Stromal cell of bone marrow (primary cell): ENCODE measurements at places on chromosomes 6 and 20.

GRCh38 chr20:11807054-11808048, 110.3 kb upstream of the BTBD3 start:
- peak; percentile 80 for DNase-seq

GRCh38 chr6:125924169-125924568, 32.4 kb upstream of the HINT3 start:
- DNase-seq: no peak

- DNase-seq: peak; percentile 76
Measured at GRCh38 chr20:4951299-4951698, 50.0 kb downstream of the SLC23A2 start.

DNA sequence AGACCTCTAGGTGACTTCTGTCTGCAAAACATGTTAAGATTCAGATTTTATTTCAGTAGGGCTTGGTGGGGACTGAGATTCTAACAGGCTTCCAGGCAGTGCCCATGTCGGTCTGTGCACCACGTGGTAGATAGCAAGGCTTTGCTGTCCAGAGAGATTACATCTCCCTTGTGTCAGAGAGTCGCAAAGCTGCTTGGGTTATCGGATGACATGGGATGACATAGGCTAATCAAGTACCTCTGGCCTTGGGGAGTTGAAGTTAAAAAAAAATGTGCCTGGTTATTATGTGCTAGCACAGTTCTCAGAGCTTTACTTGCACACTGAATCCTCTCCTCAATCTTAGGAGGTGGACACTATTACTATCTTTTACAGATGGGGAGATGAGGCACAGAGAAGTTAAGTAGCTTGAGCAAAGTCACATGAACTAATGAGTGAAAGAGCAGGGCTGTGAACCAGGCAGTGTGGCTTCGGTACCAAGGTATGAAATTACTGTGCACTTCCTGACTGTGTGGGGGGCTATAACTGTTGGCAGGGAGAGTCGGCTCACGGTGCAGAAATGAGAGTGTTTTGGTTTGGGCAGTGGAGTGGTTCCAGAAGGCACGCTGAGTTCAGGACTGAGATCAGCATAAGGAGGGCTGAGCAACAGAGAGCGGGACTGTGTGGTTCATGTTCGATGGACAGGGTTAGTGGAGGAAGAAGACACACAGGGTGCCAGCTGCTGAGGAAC, 41.1 kb downstream of the FARS2 start:
- DNase-seq: no peak

GRCh38 chr6:95768539-95768938, 191.2 kb downstream of the MANEA start:
- DNase-seq: no peak

DNA sequence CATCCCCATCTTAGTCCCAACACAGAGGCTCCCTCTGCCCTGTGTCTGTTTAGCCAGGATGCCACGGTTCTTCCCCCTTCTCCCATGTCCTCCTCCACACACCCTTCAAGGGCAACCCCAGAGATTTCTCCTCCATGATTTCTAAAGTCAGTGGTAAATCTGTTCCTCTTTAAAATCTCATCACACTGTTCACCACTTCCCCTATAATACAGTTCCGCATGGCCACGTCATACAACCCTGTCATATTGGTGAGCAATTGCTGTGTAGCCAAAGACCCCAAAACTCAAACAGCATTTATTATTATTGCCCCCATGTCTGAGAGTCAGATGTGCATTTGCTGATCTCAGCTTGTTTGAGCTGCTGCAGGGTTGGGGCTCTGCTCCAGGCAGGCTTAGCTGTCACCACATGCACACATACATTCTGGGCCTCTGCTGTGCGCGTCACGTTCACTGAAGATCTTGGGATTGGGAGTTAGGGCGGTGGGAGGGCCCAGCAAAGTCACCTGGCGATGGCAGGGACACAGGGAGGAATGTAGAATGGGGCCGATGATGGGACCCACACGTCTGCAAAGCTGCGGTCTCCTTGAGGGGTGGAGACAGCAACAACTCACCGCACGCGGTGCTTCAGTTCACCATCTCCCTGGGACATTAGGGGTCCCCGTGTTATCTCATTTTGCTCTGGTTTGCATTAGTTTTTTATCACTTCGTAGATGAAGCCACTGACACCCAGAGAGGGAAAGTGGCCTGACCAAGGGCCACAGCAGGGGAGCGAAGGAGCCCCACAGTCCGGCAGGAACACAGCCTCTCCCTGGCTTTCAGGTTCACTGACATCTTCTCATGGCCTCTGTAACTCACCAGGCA, 36.9 kb upstream of the CD93 start:
- no peak for DNase-seq

- no peak for DNase-seq
Measured at GRCh38 chr20:38283236-38283635, 20.7 kb upstream of the BPI start.

DNA sequence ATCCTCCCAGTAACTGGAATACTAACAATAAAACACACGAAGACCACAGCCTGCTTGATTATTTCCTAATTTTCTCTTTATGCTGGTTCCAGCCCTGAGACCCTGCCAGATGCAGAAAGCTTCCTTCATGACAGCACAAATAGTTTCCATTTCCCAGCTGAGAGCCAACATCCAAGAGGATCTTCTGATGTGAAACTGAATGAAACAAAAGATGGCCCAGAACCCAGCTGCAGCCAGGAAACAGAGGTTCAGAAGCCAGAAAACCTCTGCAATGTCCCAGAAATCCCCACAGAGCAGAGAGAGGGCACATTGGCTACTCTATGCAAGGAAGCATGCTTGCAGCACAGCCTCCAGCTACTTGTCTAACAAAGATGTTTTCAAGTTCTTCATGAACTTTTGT, 61.8 kb upstream of the PLEKHG1 start:
- DNase-seq: no peak

- DNase-seq: no peak
Measured at GRCh38 chr20:24378661-24379483, 90.6 kb upstream of the SYNDIG1 start.

GRCh38 chr6:110285306-110286060, 72.7 kb downstream of the METTL24 start:
- DNase-seq: no peak

GRCh38 chr6:52994839-52995088, 320 bp downstream of the GSTA4 start:
- DNase-seq: no peak

DNA sequence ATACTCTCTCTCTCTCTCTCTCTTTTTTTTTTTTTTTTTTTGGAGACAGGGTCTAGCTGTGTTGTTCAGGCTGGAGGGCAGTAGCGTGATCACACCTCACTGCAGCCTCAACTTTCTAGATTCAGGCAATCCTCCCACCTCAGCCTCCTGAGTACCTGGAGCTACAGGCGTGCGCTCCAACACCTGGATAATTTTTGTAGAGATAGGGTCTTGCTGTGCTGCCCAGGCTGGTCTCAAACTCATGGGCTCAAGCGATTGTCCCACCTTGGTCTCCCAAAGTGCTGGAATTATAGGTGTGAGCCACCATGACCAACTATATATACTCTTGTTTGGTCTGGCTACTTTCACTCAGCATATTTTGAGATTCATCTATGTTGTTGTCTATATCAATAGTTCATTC, 154.9 kb downstream of the ZFAND3 start:
- DNase-seq: no peak

DNA sequence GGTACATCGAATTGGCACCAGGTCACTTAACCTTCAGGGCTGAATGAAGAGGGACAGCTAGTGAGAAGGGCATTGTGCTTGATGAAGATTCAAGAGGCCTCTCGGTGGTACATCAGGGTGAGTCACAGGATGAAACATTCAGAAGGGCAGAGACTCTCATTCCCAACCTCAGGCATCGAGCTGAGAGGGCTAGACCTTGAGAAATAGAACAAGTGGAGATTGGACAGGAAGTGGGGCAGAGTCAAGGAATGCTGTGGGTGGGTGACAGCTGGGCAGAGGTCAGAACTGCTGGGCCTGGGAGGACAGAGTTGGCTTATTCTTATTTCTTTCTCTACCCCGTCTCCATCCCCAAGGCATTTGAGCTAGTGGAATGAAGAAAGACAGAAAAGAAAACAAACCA, 126.0 kb downstream of the SCML4 start:
- DNase-seq: peak; percentile 81

- no peak for DNase-seq
Measured at GRCh38 chr6:120569714-120570113, 764.6 kb downstream of the TBC1D32 start.
